ENCODE measurements at places on chromosomes 3 and 15. TPM values are rescaled to one million over a fixed set of nuclear protein-coding genes. Genes with fewer than 3 reads are reported as not detected.

BBX gene
- 42.9 TPM for total RNA-seq

NPAP1 gene
- not detected for total RNA-seq

HDC gene
- 0.19 TPM for total RNA-seq

SMARCC1 gene
- 111 TPM for total RNA-seq

CCR1 gene
- total RNA-seq, result 0.36 TPM

ASB14 gene
- total RNA-seq, result not detected

VWA5B2 gene
- total RNA-seq, result not detected

ZDHHC19 gene
- total RNA-seq, result not detected

ACAP2 gene
- total RNA-seq, result 35.3 TPM

FYCO1 gene
- total RNA-seq, result 14.5 TPM

EPB42 gene
- total RNA-seq, result not detected

GALNT15 gene
- not detected for total RNA-seq

ECE2 gene
- not detected for total RNA-seq

PLS1 gene
- total RNA-seq, result 5.7 TPM

A4GNT gene
- total RNA-seq, result not detected
